Astrocyte of the cerebellum (primary cell): ENCODE measurements at places on chromosomes 2 and 18.

GRCh38 chr2:230983566-230983965 is 12.4 kb upstream of the SPATA3 start:
- DNase-seq: no peak

- no peak for DNase-seq
These were observed 74.0 kb downstream of the UNC80 start for GRCh38 chr2:209845666-209846065.

DNA sequence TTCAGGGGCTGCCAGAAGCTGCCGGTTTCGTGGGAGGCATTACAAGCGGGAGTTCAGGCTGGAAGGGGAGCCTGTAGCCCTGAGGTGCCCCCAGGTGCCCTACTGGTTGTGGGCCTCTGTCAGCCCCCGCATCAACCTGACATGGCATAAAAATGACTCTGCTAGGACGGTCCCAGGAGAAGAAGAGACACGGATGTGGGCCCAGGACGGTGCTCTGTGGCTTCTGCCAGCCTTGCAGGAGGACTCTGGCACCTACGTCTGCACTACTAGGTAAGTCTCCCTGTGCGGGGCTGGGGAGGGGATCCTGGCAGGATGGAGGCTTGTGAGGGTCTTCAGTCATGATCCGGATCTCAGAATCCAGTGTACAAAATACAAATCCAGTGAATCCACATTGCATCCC is 17.8 kb downstream of the IL1R2 start:
- DNase-seq: no peak

DNA sequence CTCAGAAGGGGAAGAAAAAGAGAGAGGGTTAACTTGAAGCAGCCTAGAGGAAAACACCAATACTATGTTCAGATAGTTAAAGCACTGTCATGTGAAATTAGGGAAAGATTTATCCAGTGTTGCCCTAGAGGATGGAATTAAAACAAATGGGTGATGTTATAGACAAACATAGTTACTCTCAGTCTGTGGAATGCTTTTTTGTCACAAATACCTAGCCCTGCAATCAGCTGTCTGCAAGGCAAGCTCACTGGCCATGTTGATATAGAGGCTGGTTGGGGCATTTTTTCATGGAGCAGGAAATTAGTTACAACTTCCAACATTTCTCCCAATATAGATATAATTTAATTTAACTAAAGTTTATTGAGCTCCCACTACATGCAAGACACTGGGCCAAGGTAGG is 8.4 kb upstream of the RAB10 start:
- no peak for DNase-seq

DNA sequence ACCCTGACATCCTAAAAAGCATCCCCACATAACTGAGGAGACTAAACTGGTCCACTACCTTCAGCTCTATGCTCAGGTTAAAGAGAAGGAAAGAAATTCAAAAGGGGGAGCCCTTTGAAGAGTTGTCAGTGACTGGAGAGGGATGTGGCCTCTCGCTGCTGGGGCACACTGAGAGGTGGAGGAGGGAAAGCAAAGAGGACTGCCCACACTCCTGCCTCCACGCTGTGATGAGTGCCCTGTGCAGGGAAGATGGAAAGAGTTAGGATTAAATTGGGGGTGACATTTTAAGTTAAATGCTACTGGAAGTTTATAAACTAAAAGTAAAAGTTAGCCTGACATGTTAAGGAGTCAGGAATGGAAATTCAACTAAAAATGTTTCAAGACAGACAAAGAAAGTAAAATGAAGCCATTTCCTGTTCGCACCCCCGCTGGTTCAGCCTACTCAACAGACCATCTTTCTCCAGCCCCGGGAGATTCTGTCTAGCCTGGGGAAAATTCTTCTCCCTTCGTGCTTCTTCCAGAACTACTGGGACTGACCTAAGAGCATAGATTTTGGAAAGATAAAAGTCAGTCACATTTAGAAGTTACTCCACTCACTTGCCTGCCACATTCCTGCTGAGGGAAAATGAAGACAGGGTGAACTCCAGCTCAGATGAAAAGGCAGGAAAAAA is 17.8 kb upstream of the INO80C start:
- no peak for DNase-seq

DNA sequence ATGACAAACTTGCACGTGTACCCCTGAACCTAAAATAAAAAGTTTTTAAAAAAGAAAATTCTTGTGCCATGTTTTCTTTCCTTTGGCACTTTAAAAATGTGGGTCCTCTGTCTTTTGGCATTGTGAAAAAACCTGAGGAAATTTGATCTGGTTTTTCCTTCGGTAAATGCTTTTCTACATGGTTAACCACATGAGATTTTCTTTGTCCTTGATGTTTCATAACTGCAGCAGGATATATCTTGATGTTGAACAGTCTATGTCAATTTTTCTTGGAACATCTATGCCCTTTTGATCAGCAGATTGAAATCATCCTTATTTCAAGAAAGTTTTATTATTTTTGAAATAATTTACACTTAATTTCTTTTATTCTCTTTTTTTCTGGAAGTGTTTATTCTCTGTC is 109.1 kb downstream of the TMEM17 start:
- DNase-seq: no peak

DNA sequence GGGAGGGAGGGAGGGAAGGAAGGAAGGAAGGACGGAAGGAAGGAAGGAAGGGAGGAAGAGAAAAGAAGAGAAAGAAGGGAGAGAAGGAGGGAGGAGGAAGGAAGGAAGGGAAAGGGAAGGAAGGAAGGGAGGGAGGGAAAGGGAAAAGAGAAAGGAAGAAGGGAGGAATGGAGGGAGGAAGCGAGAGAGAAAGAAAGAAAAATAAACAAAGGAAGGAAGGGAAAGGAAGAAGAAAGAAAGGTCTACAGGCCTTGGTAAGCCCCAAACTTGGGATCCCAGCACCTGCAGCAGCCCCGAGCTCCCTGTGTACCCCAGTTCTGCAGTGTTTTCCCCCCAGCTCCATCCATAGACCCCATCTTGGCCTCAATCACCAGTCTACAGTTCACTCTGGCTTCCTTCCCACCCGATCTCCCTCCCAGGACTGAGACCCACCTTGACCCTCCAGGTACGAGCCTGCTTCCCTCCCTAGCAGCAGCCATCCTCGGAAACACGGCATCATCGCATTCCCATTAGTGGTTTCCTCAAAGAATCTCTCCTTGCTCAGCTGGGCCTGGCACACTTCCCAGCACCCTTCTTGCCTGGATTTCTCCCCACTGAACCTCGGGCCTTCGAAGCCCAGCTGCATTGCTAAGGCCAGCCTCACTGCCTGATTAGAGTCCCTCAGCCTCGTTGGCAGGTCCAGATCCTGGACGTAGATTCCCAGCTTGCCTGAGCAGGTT is 46.1 kb upstream of the SH3BP4 start:
- peak; percentile 62 for DNase-seq

DNA sequence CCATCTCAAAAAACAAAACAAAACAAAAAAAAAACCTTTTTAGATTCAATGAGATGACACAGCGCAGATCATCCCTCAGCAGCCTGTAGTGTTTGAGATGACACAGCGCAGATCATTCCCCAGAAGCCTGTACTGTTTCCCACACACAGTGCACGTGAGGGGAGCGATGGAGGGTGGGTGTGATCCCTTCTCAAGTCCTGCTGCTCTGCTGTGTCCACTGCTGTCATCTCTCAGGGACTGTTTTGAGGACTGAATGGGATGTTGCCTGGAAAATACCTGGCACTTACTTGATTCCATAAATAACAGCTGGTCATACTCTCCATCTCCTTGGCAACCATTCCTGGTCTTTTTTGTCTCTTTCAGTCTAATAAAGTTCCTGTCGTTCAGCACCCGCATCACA is 25.7 kb downstream of the TGOLN2 start:
- no peak for DNase-seq

DNA sequence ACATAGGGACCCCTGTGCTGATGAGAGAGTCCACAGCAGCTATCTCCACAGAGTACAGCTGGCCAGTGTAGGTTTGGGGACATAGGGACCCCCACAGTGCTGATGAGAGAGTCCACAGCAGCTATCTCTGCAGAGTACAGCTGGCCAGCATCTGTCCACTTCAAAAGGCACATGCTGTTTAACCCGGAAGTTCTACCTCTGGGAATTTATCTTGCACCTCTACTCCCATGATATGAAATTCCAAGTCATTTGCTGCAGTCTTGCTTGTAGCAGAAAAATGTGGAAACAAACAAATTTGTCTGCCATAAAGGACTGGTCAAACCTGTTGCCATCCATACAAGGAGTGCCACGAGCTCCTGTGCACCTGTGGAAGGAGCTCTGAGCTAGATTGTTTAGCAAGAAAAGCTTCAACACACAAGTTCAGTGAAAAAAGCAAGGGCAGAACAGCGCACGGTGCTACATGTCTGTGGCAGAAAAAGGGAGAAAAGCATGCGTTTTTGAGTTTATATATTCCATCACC is 33.1 kb downstream of the LRRFIP1 start:
- DNase-seq: no peak

DNA sequence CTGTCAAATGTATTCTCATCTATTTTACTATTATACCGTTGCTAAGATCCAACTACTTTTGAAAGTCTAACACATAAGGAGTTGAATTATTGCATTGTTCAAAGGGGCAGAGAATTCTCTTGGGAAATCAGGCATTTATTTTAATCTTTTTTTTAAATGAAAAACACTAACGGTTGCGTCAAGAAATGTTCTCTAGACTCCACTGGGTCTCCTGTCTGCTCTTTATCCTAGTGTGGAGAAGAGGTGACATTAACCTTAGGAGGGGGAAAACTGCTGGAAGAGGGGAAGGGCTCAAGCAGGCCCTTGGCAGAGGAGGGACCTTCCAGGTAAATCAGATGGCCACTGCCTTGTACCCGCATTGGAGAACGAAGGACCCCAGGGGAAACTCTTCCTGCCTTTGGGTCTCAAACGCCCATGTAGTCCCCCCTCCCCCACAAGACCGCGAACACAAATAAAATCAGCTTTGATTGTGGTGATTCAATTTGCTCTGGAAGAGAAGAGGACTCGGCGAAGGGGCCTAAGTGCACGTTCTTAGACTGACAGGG is 1.1 kb upstream of the APCDD1 start:
- DNase-seq: no peak

DNA sequence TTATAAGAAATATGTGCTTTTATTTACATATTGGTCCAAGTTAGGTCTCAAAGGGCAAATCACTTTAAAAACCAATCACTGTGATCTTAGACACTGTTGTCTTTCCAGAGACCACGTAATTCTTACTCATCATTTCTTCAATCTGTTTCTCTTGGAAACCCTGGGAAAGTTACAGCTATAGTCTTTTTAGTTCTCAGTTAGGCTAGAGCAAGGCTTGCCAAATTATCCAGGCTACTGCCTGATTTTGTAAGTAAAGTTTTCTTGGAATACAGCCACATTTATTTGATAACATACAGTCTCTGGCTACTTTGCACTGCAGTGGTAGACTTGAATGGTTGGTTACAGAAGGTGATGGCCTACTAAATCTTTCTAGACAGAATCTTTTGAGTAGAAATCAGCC is 106.0 kb downstream of the KIAA1328 start:
- peak; percentile 71 for DNase-seq

DNA sequence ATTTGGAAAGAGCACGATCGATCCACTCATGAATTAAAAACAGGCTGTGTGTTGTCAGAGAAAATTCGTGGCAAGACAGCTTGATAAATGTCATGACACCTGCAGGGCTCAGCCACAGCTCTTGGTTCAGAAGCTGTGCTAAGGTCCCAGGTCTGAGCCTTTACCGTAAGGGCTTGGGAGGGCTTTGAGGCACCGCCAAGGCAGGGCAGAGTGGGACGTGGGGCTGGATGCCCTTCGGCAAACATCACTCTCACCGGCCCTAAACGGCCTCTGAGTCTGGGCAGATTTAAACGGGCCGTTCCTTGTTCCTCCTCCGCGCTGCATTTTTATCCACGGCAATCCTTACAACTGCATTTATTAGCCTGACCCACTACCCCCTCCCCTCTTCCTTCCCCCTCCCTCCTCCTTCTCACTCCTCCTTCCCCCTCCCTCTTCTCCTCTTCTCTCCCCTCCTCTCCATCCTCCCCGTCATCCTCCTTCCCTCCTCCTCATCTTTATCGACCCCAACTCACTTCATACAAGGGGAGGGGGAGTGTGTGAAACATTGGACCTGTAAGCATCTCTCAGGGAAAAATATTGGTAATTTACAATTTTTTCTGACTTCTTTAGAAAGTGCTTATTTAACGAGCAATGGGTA is 33.9 kb downstream of the MBP start:
- no peak for DNase-seq

- no peak for DNase-seq
These were observed 44.0 kb upstream of the HPCAL1 start for GRCh38 chr2:10258726-10259125.

DNA sequence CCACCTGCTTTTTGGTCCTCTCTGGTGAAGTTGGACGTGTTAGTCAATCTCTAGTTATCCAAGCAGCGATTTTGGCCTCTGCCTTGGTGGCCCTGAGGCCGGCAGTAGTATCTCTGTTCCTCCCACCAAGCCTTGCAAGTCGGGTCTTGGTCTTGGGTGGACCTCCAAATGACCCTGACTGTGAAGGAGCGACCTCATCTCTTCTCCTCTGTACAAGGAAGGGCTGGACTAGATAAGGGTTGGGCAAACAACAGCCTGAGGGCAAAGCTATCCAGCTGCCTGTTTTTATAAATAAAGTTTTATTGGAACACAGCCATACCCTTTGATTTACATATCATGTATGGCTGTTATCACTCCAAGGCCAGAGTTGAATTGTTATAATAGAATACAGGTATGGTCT is 74.6 kb upstream of the FOSL2 start:
- no peak for DNase-seq

DNA sequence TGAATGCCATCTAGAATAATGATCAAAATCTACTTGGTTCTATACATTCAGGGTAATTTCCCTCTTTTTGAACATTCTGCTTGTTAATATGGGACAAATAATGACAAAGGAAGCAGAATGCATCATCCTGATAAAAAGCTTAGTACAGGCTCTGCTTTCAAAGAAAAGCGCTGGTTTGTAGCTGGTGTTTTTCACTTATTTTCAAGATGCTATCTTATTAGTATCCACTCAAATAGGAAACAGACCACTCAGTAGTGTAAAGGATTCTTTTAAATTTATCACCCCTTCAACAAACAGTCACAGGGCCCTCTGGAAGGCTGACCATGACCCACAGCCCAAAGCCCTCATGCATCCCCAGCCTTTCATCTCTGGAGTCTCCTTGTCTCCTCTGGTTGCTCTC is 18.0 kb upstream of the AFF3 start:
- DNase-seq: no peak

GRCh38 chr2:39099870-39100728 is 20.8 kb downstream of the SOS1 start:
- DNase-seq: no peak

DNA sequence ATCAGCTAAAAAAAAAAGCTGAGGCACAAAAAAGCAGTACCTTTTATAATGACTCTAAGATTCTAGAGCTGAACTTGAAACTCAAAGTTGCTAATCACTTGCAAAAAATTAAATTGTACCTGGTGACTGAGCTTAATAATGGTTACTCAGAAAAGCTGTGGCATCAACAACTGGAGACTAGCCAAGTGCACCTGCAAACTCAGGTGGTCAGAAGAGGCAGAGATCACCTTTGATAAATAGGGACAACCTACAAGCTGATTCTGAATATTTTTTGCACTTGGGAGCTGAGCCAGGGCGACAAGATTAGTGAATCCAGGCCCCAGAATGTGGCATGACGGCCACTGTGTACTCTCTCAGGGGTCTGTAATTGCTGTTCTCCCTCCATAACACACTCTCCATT is 3.0 kb downstream of the ABHD3 start:
- no peak for DNase-seq

- DNase-seq: no peak
These were observed 58.3 kb upstream of the UPP2 start for GRCh38 chr2:158043181-158043948.

- DNase-seq: peak; percentile 28
These were observed 61.2 kb downstream of the ACYP2 start for GRCh38 chr2:54176577-54176976.
